GM20000 (cell line): ENCODE measurements at places on chromosomes 5 and 9.
A peak's percentile ranks its signal among the peaks of the same experiment; 100 is the strongest.

- no peak for DNase-seq
Measured at GRCh38 chr5:173557123-173557903, 59.1 kb downstream of the BOD1 start.

DNA sequence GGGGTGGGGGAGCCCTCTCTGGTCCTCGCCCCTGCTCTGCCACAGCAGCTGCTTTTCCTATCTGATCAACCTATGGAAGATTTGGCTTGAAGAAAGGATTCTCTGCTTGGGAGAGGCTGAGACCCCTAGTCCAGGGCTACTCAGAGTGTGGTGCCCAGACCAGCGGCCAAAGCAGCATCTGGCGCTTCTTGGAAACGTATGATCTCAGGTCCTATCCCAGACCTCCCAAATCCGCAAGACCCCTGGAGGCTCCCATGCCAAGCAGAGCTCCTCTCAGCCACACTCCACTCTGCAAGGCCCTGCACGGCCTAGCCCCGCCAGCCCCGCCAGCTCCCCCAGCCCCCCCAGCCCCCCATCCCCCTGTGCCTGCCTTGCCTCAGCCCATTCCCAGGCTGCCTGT is 181.7 kb downstream of the GAPVD1 start:
- DNase-seq: no peak

- no peak for DNase-seq
Measured at GRCh38 chr9:135223831-135224230, 136.4 kb downstream of the OLFM1 start.

DNA sequence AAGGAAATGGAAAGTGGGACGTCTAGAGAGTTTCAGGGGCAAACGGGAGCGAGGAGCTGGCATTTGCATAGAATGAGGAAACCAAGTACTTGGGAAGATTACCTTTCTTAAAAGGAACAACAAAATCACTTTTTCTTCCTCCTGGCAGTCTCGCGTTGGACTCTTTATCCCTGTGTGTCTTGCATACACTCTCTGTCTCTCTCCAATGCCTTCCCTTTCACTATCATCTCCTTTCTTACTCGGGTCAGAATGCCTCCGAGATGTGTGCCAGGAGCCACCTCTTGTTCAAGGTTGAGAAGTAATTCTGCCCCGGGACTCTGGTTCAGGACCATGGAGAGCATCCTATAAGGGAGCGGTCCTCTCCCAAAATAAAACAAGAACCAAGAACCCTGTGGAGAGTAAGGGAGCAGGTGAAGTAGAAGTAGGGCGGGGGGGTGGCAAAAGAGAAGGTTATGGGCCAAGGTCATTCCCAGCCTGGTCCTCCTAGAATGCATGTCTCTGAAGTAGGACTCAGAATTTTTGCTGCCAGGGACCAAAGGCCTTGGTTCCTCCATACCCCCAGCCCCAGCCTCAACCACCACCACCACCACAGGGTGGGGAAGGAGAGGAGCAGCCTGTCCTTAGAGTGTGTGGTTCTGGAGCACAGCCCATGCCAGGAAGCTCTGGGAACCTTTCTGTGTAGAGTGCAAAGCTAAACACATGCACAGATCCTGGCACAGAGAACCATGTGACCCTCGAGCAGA is 72.1 kb upstream of the ARAP3 start:
- DNase-seq: peak; percentile 57

GRCh38 chr5:68333649-68334552 is 118.3 kb downstream of the PIK3R1 start:
- no peak for DNase-seq

DNA sequence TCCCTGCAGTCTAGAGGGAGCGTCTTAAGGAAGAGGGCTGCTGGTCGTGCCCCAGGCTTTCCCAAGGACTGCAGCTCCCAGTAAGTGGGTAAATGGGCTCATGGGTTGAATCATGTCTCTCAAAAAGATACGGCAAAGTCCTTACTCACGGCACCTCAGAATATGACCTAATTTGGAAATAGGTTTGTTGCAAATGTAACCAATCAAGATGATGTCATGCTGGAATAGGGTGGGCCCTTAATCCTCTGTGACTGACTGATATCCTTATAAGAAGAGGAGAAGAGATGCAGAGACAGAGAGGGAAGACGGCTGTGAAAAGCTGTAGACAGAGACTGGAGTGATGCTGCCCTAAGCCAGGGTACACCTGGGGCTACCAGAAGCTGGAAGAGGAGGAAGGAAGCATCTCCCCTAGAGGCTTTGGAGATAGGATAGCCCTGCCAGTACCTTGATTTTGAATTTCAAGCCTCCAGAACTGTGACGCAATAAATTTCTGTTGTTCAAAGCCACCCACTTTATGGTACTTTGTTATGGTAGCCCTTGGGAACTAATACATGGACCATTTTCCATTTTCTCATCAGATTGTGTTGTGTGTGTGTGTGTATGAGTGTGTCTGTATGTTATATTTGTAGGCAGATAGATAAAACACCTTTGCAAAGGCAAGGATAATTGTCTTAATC is 15.0 kb downstream of the GALNT10 start:
- DNase-seq: no peak

DNA sequence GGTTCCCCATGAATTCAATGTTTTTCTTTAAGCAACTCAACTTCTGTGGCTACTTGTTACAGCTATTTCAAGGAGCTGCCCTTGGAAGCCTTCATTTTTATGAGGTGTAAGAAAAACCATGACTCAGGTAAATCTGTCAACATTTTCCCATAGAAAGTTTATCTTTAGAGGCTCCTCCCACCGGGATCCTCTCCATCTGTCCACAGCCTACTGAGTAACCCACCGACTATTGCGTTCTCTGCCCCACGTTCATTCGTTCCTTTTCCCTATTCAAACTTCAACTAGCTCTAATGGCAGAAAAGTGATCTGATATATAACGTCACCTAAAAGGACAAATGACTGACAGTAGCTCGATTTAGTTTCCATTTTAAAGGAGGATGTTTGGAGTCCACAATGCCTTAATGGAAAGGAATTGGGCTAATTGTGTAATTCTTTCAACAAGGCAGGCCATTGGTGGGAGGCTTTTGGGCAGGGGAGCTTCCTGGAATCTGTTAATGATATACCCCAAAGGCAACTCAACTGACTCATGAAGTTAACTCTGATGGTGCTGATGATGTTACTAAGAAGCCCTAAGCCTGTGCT is 29.3 kb upstream of the NR3C1 start:
- DNase-seq: no peak

GRCh38 chr5:157993201-157993600 is 134.3 kb upstream of the CLINT1 start:
- no peak for DNase-seq

DNA sequence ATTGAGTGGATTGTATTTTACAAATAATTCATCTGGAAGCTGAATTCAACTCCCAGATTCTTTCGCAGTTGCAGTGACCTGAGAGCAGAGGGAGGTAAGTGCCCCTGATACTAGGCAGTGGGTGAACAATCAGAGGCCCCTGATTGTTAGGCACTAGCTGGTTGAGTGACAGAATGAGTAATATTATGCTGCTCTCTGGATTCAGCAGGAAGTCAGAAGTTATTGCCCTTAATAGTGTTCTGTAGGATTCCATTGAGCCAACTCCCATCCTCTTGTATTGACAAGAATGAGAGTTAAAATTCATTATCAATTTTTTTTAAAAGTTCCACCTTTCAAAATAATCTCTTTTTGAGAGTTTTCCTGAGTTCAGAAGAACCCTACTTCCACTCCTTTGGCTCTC is 301.2 kb downstream of the DTWD2 start:
- DNase-seq: no peak

GRCh38 chr5:135106136-135106535 is 72.1 kb upstream of the PITX1 start:
- no peak for DNase-seq

GRCh38 chr5:179151286-179152118 is 91.3 kb downstream of the ZNF354C start:
- DNase-seq: no peak
